ENCODE measurements at places on chromosomes 4 and X.

DNA sequence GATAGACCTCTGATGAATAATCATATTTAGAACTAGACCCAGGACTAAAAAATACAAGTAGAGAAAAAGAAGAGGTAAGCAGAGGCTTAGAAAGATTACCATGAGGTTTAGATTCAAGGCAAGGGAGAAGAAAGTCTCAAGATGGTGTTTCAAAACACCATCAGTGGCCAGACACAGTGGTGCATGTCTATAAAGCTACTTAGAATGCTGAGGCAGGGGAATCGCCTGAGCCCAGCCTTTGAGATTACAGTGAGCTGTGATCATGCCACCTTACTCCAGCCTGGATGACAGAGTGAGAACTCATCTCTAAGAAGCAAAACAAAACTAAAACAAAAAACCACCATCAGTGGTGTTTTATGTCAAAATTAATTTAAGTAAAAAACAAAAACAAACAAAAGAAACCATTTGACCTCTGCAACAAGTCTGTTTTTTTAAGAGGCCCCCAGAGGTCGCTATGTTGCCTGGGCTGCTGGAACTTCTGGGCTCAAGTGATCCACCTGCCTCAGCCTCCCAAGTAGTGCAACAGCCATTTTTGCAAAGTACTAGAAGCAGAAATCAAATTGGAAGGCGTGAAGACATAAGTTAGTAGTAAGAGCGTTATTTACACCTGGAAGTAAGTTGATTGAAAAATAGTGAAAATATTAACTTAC is 784.3 kb downstream of the ADGRL3 start:
- no peak for DNase-seq

- no peak for DNase-seq
Observed at GRCh38 chr4:176498617-176499256, 179.0 kb downstream of the SPCS3 start.

DNA sequence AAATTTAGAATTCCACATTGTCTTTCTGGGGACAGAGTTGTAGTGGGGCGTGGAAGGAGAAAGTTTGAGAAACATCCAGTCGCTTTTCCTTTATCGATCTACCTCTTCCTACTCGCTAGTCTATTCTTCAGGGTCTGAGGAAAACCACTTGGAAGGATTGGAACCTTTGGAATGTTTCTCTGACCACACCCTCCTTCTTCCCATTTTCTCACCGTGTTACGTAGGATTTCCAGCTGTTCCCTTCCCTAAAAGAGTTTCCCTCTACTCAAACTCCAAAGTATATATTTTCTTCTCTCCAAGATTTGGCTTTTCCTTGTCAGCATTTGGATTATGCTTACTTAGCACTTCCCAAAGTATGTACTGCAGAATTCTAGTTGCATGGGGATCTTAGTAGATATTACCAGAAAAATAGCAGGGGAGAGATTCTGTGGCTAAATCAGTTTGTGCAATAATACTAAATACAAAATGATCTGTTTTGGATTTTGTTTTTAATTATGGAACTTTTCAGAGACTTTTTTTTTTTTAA is 4.9 kb downstream of the ENPEP start:
- no peak for DNase-seq

DNA sequence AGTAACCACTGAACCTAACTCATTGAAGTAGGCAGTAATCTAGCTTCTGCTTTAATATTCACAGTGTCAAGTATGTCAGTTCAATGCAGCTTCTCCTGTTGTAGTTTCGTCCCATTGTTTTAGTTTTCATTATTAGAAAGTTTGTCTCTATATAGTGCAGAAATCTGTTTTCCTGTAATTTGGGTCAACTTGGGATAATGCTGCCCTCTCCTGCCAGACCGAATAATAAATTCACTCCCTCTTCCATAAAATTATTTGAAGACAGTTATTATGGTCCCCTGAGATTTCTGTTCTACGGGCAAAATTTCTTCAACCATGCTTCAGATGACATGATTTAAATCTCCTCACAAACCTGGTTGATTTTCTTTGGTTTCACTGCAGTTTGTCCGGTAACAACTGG is 4.6 kb upstream of the LUZP4 start:
- no peak for DNase-seq

DNA sequence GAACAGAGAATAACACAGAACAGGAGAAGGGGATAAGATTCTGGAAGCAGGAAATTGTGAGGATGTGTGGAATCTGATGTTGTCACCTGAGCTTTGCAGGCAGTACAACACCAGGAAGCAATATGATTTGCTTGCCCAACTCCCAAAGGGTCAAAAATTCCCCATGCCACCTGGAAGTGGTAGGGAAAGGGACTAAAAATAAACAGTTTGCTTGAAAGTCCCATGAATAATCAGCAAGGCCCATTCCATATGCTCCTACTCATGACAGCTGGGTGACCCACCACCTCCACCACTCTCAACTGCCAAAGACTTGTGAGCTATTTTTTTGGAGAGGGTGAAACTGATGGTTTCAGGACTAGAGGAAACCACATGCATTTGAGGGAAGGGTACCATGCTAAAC is 168.4 kb downstream of the KCNIP4 start:
- DNase-seq = no peak
